ENCODE measurements at places on chromosomes 6 and 20.

DNA sequence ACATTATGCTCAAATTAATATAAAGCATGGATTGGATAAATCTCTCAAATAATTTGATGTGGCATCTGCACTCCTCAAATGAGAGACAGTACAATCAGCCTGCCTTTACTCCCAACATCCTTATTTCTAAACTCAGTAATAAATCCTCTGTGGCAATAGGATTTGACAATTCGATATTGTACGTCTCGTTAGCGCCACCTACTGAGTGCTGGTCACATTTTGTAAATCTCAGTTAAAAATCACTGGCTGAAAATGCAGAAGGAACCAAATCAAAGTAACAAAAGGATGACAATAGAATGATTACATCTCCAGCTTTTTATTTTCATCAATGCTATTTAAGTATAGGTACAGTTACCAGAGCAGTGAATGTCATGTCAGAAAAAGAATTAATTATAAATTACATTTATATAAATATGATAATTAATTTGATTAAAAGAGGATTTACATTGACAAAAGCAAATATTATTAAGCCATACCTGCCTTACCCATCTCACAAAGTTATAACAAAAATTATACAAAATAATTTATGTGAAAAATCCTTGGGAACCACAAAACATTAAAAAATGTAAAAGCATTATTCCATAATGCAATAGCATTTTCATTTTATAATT, 20.2 kb upstream of the GJE1 start:
- DNase-seq: peak; percentile 80

DNA sequence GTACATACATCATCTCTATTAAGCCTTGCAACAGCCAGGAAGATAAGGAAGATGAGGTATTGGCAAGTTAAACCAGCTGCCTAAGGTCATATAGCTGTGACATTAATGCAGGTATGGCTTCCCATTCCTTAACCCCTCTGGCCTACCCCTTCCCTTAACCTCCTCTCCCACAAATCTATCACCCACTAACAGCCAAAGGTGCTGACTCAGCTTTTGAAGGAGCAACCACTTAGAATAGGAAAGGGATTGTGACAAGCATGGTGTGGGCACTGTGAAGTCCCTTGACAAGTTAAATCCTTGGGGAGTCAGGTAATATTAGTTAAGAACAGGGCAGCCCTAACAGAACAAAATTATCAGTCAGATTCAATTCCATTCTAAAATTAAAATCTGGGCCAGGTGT, 5.4 kb upstream of the SH3BGRL2 start:
- DNase-seq: no peak

DNA sequence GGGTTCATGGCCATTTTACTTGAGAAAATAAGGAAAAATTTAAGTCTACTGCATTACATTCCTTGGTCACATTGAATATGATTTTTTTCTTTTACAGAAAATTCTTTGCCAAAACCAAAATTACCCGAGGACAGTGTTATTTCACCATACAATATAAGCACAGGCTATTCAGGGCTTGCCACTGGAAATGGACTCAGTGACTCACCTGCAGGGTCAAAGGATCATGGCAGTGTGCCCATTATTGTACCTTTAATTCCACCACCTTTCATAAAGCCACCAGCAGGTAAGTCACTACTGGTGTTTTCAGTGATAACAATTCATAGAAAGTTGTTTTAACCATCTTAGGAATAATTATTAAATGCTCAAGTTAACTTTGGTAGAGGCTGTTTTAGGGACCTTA, 16.2 kb downstream of the SOBP start:
- no peak for DNase-seq

DNA sequence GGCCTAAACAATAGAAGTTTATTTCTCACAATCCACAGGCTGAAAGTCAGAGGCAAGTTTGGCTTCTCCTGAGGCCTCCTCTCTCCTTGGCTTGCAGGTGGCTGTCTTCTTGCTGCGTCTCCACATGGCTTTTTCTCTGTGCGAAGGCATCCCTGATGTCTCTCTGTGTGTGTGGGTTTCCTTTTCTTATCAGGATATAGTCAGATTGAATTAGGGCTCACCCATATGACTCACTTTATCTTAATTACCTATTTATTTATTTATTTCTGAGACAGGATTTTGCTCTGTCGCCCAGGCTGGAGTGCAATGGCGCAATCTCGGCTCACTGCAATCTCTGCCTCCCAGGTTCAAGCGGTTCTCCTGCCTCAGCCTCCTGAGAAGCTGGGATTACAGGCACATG, 30.7 kb downstream of the LINC00237 start:
- no peak for DNase-seq

DNA sequence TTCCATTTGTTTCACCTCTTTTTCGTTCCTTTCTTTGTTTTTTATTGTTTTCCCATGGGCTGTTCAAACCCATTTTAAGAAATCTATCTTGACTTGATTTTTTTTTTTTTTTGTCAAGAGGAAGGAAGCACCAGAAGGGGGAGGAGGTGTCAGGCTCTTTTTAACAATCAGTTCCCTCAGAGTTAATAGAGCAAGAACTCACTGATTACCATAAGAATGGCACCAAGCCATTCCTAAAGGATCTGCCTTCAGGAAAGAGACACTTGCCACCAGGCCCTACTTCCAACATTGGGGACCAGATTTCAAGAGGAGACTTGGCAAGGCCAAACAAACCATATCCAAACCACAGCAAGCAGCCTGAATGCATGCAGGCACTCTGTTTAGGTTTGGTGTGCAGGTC, 168.0 kb downstream of the OTOR start:
- DNase-seq: no peak

GRCh38 chr6:25193460-25194171, 85.6 kb upstream of the CARMIL1 start:
- DNase-seq: no peak

DNA sequence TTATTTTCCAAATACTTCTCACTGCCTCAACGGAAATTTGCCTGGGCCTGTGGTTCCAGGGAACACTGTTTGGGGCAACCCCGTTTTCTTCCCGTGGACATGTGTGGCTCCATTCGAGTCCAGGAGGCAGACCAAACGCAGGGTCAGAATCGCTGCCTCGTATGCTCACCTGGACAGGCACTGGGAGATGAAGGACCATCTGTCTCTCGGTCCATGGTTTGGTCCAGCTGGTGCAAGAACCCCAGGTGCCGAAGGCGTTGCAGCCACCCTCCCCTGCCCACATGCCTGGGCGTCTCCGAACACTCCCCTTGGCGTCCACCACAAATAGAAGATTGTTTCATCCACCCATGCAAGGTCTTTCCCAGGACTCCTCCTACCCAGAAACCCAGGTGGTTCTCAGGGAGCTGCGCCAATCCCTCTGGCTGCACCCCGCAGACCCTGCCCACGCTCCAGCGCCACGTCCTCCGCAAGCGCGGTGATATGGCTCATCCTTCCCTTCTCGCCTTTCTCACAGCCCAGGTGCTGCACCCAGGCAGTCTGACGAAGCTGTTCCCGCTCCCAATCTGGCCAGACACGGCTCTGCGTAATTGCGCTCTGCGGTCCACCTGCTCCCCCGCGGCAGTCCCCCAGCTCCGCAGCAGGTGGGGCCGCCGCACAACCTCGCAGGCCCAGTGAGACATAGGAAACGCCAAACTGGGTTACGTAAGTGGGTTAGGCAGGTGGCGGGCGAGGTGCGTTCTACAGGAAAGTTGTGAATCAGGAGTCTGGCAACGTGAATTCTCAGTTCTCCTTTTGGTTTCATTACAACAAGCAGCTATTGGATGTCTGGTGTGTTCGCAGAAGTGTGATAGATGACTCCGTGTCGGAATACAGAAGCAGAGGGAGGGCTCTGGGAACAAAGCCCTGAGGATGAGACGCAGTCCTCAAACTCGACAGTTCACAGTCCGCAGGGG, 146.2 kb upstream of the ECI2 start:
- peak; percentile 88 for DNase-seq

DNA sequence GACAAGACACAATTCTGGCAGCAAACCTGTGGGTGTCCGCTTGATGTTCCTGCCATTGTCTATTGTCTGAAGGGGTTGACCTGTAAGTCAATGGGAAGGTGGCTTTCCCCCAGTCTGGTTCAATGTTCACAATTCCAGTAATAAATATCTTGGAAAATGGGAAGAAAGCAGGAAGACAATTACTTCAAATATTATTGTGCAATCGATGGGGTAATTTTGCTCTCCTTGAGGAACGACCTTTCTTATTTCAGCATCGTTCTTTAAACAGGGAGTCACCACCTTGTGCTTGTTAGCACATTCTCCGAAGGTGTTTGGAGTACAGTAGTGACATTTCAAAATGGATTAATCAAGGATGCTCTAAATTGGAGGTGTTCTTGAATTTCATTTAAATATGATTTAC, 136.9 kb downstream of the BTBD3 start:
- no peak for DNase-seq
